Activated CD4-positive, alpha-beta T cell treated with anti-CD3 and anti-CD28 coated beads, Interleukin-2, amount 50 U/mL, for 4 hours (primary cell): ENCODE measurements at places on chromosomes 3 and 15.

- no peak for DNase-seq
Observed at GRCh38 chr3:42228796-42229195, 37.2 kb downstream of the CCK start.

GRCh38 chr15:80823120-80823519, 44.0 kb downstream of the CEMIP start:
- DNase-seq = no peak

DNA sequence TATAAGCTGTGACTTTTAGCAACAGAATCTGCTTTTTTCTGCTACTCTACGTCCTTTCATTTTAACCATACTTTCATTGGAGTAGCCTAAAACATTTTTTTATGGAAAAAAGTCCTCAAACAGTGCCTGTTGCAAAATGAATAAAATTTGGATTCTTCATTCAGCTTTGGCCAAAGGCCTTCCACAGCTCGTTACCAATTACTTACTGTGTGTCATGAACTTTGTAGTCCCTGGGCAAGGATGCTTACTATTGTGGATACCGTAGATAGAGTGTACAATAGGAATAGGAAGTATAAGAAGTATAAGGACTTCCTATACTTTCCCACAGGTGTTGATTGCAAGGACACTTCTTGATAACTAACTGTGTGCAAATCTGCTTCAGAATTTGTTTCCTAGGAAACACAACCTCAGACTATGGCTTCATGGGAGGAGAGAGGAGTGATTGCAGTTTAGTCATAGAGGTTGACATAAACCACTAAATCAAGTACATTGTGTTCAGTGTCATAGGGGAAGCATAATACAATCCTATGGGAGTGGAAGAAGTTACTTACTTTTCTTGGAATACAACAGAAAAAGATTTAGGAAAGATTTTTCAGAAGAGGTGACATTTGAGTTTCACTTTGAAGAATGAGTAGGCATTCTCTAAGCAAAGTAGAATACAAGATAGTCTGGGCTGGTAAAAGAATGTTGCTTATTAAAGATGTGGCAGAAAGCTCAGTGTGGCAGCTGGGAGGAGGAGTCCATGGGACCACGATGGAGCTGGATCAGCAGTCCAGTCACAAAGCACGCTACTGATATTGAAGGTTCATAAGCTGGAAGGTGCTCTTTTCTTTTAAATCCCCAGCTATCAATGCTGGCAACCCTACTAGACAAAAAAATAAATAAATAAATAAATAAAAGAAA, 309.7 kb upstream of the TPRG1 start:
- DNase-seq = no peak

DNA sequence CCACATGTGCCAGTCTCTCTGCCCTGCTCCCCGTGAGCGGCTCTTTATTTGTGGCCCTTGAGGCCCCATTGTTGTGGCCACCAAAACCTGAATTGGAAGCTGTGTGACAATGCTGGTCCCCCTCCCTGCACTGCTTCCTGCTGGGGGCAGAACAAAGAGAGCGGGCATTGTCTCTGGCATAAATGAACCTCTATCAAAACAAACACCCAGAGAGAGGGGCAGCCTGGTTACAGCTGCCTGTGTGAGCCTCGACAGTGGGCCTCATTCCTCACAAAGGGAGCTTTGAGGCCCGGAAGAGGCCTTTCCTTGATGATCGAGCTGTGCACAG, 152.9 kb downstream of the IGF1R start:
- DNase-seq = no peak

DNA sequence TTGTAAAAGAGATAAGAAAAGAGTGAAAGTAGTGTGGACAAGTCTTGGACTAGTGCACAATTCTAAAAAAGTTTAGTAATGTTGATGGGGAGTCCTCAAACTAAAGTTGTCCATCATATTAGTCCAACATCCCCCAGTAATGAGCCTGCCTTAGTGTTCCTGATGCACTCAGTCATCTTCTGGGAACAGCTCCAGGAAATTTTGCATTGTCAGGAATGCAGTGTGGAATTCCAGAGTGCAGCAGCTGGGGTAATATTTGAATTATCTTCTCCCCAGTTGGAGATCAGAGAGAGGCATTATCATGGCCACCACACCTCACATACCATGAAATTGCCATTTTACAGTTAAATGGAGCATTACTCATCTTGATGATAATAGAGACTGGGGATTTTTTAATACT, 528.8 kb upstream of the NAALADL2 start:
- DNase-seq = no peak
